Melanocyte of skin (primary cell): ENCODE measurements at places on chromosomes 3 and 15. TPM values are rescaled to one million over a fixed set of nuclear protein-coding genes. Genes with fewer than 3 reads are reported as not detected.

RFX7 gene
- 7.3 and 8.9 TPM in 2 replicates for total RNA-seq

IL17RB gene
- under 0.01 and 0.15 TPM in 2 replicates for total RNA-seq

SYNPR gene
- not detected in 2 replicates for total RNA-seq

ATP13A5 gene
- total RNA-seq: not detected in 2 replicates

PAQR5 gene
- 0.73 TPM in 1 of 2 replicates, not detected in the other for total RNA-seq

SLC12A1 gene
- under 0.01 TPM in 1 of 2 replicates, not detected in the other for total RNA-seq

ABCC5 gene
- 21.6 and 25.6 TPM in 2 replicates for total RNA-seq

VWA5B2 gene
- under 0.01 TPM in 1 of 2 replicates, not detected in the other for total RNA-seq

CEP19 gene
- total RNA-seq: 4.3 and 5.1 TPM in 2 replicates

SOX2 gene
- total RNA-seq: 0.33 and 5.2 TPM in 2 replicates

RASGRF1 gene
- total RNA-seq: 0.34 and 3.3 TPM in 2 replicates

RETNLB gene
- not detected in 2 replicates for total RNA-seq

SQOR gene
- total RNA-seq: 34.5 and 40.6 TPM in 2 replicates

GALNT15 gene
- 0.33 and 2.5 TPM in 2 replicates for total RNA-seq

FGD5 gene
- not detected in 2 replicates for total RNA-seq

MASP1 gene
- 0.36 TPM in 1 of 2 replicates, not detected in the other for total RNA-seq

SLC51A gene
- not detected in 2 replicates for total RNA-seq

FAM98B gene
- 6.0 and 11.3 TPM in 2 replicates for total RNA-seq

ZPLD1 gene
- total RNA-seq: under 0.01 TPM in 1 of 2 replicates, not detected in the other

ROBO1 gene
- 49.4 and 88.4 TPM in 2 replicates for total RNA-seq

TIMP4 gene
- 1.4 and 2.2 TPM in 2 replicates for total RNA-seq

ISL2 gene
- total RNA-seq: not detected in 2 replicates

NOX5 gene
- total RNA-seq: 0.15 TPM in 1 of 2 replicates, not detected in the other

OR5K2 gene
- total RNA-seq: not detected in 2 replicates

LARP6 gene
- total RNA-seq: 2.7 and 3.4 TPM in 2 replicates

RUVBL1 gene
- 93.8 and 108 TPM in 2 replicates for total RNA-seq

GRIP2 gene
- not detected in 2 replicates for total RNA-seq

CHRD gene
- under 0.01 and 0.34 TPM in 2 replicates for total RNA-seq

TGM4 gene
- not detected in 2 replicates for total RNA-seq

CPA3 gene
- not detected in 2 replicates for total RNA-seq

ANKRD63 gene
- total RNA-seq: not detected in 2 replicates

SH3BP5 gene
- 30.8 and 38.6 TPM in 2 replicates for total RNA-seq

SIDT1 gene
- total RNA-seq: under 0.01 TPM in 2 replicates
